ENCODE measurements at places on chromosomes 1 and 21.
A peak's percentile ranks its signal among the peaks of the same experiment; 100 is the strongest.

GRCh38 chr1:64575881-64576676 lies 106.2 kb downstream of the CACHD1 start:
- no peak for DNase-seq

GRCh38 chr1:61157468-61157987 lies 75.2 kb downstream of the NFIA start:
- DNase-seq = peak; percentile 78

DNA sequence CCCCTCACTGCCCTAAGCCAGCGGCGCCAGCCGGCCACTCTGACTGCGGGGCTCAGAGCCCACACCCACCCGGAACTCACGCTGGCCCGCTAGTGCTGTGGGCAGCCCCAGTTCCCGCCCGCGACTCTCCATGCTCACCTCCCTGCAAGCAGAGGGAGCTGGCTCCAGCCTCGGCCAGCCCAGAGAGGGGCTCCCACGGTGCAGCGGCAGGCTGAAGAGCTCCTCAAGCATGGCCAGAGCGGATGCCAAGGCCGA lies 41.5 kb downstream of the SLC2A1 start:
- no peak for DNase-seq

DNA sequence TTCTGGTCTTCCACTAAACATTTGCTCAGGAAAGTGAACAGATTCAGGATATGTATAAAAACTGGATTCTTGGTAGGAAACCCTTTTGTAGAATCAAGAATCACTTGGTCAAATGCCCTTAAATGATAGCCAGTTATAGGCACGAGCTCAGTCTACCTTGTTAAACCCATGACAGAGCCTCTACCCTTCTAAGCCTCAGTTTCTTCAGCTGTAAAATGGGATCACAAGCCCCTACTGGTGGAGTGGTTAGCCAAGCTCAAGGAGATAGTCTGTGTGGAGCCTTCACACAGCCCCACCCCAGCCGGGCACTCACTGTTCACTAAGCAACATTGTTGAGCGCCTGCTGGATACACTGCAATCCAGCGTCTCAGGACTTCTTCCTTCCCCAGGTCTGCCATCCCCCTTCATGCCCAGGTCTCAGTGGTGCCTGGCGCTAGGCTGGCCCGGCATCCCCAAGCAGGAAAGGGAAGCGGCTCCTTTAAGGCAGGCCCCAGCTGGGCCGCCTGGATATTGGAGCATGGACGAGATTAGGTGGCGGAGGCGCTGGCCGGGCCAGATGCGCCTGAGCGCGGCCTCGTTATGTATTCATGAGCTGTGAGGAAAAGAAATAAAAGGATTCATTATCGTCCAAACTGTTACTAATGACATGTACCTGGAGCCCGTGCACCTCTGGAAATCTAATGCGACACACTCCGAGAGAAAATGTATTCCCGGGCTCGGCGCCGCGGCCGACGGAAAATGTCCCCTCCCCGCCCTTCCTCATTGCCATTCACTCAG lies 75.6 kb downstream of the TAS1R2 start:
- DNase-seq = no peak

GRCh38 chr1:107777664-107778047 lies 187.3 kb downstream of the VAV3 start:
- DNase-seq = no peak

DNA sequence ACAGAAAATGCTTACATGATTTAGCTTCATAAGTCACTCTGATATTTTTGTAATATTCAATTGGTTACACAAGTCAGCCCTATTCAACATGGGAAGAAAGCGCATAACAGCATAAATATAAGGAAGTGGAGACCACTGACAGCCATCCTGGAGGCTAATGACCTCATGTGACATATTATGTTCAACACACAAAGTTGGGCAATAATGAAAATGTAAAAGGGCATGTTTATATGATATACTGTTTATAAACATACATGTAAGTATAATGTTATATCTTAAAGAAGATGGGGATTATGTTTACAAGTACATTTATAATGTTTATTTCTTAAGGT lies 30.2 kb downstream of the EVI5 start:
- DNase-seq = no peak

- no peak for DNase-seq
Observed at GRCh38 chr1:229164836-229165735, 105.8 kb upstream of the RAB4A start.

DNA sequence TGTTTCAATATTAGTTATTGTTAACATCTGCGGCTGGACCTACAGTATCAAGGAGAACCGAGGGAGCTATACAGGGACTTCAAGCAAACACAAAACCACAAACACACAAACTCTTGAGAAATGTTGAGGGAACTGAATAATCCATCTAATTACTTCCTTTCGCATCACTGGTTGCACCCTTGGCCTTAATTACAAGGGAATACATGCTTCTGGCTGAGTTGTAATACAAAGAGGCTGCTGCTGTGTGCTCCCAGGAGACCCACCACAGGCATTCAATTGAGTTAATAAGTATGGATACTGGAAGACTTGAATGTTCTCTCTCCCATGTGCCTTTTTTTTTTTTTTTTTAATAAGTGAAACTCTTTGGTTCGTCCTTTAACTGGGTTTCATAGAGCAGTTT lies 16.8 kb upstream of the SMYD2 start:
- no peak for DNase-seq

DNA sequence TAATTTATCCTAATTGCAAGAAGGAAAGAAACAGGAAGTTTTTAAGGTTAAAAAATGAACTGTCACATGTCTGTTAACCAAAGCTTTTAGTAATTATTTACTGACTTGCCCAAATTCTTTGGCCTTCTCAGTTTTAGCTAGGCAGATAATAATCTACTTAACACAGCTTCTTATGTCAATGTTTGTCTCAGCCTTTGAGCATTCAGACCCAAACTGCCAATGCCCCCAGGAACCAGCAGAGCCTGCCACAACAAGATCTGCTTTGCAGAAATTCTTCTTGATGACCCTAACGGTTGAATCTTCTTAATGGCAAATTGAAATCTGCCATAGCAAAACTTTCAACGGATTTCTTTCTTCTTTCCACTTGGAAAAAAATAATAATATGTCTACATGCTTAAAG lies 792.4 kb upstream of the ADGRL2 start:
- no peak for DNase-seq

- DNase-seq = no peak
Observed at GRCh38 chr1:88888750-88889149, 2.6 kb downstream of the GTF2B start.

DNA sequence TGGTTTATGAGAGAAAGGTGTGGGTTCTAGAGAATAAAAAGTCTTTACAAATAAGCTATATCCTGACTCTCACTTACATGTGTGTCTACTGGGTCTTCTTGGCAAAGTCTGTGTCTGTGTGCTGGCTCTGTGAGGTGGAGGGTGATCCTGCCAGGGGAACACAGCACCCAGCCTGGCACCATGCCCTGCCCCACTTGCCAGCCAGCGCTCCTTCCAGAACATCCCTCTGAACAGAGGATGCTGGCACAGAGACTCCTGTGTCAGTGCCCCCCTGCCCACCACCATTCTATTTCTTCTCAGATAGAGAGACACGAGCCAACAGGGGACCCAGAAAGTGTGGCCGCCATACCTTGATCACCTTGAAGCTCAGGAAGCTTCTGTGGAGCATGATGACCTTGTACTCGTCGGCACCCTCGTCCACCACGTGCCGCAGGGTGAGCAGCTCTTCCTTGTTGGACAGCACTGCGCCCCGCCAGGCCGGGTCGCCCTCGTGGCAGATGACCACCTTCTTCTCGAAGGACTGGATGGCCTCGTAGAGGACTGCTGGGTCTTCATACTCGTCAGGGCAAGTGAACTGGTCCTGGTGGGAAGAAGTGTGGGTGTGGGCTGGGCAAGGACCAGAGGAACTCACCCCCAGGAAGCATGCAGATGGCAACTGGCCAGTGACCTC lies 49.7 kb downstream of the NTPCR start:
- no peak for DNase-seq

DNA sequence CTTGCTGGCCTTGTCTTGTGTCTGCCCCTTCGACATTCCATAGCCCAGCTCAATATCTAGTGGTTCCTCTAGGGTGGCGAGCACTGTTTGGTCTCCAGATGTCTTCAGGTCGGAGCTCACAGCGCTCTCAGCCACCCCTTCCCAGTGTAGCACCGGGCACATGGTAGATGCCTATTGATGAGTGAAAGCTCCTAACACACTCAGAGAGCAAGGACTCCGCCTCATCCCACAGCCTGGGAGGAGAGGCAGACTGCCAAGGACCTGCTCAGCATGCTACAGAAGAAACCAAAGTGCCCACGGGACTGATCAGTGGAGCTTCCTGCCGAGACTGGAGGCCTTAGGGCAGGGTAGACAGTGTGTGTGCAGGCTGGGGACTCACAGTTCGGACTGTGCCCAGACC lies 10.9 kb downstream of the PCSK9 start:
- peak; percentile 35 for DNase-seq
